CD4-positive, alpha-beta T cell treated with Interleukin-17A for 4 hours (primary cell): ENCODE measurements at places on chromosomes 1 and 21.

- no peak for DNase-seq
Measured at GRCh38 chr21:34576041-34576511, 38.8 kb downstream of the RCAN1 start.

- DNase-seq, result no peak
Measured at GRCh38 chr1:43015269-43015668, 56.6 kb upstream of the SLC2A1 start.

- DNase-seq, result no peak
Measured at GRCh38 chr1:2943686-2944260, 77.5 kb upstream of the ACTRT2 start.

DNA sequence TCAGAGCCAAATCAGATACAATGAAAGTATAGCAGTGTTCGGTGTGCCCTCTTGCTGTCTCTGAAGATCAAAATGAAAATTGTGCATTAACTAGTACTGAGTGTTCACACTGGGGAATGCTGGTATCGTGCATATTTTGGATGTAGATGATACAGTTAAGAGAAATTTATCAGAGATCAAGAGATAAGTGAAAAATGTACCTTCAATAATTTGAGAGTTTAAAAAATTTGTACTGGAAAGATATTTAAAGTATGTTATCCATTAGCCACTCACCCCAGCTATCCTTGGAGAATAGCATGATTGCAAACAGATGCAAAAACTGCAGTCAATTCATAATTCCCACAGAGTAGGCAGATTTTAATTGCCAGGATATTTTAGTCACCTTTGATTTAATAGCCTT, 56.4 kb downstream of the GREM2 start:
- DNase-seq, result no peak

DNA sequence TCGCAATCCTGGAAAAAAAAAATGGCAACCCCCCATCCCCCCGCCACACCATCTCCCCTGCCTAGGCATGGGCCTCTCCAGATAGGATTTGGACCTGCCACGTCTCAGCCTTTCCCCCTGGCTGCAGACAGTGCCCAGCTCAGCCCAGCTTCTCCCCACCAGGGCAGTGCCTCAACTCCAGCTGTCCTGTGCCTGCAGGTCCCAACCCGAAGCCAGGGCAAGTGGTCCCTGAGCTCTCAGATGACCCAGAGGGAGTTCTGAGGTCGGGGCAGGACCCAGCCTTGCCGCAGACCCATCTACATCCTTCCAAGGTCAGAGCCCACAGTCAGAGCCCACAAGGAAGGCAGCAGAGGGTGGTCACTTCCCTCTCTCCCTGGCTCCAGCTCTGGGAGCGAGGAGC, 86.7 kb upstream of the POU3F1 start:
- no peak for DNase-seq

GRCh38 chr21:46142582-46143473, 12.6 kb downstream of the FTCD start:
- no peak for DNase-seq

DNA sequence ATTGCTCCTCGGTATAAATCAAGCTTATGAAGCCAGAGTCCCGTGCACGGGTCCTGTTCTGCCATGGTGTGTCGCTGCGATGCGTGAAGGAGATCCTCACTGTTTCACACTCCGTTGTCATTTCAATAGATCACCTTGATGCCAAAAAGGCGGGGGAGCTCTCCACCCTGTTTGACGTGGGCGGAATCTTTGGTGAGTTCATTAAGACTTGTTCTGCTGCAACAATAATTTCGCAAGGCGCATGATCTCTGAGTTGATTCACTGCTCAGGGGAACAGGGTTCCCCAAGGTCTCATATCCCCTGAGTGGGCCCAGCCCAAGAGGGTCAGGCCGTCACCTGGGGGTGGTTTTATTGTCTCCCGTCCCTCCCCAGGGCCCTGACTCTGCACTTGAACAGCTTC, 50.0 kb downstream of the SLC37A1 start:
- no peak for DNase-seq

GRCh38 chr1:66282891-66283621, 250.9 kb upstream of the SGIP1 start:
- DNase-seq, result no peak

DNA sequence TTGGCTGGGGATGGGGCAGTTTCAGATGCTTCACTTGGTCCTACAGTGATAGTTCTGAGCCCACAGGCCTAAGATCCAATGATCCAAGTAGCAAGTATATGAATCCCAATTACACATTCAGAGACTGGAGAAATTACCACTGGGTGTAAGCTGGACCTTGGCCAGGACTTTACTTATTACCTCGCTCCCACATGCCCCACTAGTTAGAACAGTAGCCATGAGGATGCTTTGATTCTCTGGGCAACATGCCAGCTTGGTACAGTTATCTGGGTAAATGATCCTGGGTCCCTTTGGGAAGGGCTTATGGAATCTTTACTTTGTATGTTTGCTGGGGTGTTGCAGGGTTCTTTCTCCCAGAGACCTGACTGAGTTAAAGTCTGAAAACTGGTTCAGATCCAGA, 5.0 kb upstream of the FCAMR start:
- DNase-seq, result no peak

- no peak for DNase-seq
Measured at GRCh38 chr1:30036666-30037065, 686.7 kb downstream of the MATN1 start.

DNA sequence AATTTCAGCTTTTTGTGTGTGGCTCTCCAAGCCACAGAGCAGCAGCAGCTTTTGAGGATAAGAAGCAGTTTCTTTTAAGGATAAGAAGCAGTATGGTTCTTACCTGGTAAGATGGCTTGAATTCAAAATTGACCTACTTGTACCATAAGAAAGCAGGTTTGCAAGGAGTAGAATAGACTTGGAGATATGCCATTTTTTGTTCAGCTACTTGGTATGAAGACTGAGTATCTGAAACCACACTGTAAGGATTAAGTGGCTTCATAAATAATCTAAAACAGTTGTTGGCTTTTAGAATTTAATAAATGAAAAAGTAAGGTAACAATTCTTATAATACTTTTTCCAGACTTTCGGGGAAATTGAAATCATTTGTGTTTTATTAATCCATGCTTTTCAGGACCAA, 74.2 kb downstream of the ATF6 start:
- no peak for DNase-seq

DNA sequence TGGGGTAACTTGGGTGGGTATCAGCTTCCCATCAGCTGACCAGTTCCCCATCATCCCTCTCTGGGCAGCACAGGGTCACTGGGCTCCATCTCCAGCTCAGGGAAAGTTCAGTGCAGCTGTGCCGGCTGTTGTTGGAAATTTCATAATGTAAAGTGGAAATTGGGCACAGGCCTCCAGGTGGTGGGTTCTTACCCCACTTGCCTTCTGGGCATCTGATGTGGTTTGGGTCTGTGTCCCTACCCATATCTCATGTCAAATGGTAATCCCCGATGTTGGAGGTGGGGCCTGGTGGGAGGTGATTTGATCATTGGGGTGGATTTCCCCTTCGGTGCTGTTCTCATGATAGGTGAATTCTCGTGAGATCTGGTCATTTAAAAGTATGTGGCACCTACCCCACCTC, 59.7 kb upstream of the PSEN2 start:
- no peak for DNase-seq

DNA sequence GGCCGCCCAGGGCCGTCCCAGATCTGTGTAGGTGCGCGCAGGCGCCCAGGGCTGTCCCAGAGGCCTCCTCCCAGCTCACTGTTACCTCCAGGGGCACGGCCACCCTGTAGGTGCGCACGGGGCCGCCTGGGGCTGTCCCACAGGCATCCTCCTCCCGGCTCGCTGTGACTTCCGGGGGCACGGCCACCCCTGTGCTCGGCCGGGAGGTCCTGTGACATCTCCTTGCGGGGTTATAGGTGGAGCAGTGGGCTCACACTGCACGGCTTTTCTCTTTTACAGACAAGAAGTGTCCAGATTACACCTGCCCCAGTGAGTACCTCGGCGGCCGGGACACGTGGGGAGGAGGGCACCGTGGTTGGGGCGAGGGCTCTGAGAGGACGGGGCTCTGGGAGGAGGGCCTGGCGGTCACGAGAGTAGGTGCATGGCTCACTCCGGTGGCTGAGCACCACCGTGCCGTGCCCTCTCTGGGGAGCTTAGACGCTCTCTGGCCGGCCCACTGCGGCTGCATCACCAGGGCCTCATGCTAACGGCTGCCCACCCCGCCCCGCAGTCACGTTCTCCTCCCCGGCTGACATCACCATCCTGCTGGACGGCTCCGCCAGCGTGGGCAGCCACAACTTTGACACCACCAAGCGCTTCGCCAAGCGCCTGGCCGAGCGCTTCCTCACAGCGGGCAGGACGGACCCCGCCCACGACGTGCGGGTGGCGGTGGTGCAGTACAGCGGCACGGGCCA, 21.4 kb downstream of the COL6A1 start:
- DNase-seq, result no peak

- no peak for DNase-seq
Measured at GRCh38 chr1:199725002-199725565, 302.4 kb upstream of the NR5A2 start.

- no peak for DNase-seq
Measured at GRCh38 chr1:63103682-63104081, 218.7 kb upstream of the FOXD3 start.

DNA sequence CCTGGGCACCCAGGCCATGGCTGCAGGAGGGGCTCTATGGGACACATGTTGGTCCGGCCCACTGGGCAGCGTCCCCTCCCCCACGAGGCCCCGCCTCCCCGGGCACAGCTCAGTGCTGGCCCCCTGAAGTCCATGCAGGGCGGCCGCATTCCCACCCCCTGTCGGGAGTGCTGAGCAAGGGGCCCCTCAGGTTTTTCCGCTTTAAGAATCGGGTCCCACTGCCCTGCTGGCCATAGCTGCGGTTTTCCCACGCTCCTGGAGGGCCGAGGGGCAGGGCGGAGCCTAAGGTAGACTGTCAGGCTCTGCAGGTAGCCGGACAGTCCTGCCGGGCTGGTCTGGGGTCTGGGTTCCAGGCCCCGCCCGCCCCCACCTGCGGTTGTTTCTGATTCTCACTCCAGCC, 43.5 kb upstream of the CCDC27 start:
- no peak for DNase-seq

DNA sequence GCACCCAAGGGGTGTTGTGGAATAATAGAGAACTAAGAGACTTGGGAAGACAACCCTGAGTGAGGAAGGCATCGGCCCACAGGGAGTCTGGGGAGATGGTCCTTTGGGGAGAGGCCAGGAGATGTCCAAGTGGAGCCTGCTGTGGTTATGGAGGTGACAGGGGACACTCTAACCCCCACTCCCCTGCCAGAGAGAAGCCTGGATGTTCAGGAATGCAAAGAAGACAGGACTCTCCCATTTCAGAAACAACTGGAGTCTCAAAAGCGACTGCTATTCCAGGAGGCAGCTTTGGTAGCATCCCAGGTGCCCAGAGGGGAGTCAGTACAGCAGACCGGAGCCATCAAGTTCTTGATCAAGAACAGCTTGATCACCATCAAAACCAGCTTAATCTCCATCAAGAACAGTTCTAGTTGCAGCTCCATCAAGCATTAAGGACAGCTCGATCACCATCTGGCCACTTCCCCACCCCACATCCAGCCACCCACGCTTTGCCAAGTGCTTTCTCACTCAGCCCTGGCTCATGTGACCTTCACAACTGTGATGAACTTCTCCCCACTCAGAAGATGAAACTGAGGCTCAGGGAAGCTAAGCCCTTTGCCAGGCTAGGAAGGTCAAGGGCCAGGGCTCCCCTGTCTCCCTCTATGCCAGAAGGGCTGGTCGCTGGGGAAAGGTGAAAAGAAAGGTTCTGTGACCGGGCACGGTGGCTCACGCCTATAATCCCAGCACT, 743 bp downstream of the CD52 start:
- DNase-seq, result peak; percentile 54

DNA sequence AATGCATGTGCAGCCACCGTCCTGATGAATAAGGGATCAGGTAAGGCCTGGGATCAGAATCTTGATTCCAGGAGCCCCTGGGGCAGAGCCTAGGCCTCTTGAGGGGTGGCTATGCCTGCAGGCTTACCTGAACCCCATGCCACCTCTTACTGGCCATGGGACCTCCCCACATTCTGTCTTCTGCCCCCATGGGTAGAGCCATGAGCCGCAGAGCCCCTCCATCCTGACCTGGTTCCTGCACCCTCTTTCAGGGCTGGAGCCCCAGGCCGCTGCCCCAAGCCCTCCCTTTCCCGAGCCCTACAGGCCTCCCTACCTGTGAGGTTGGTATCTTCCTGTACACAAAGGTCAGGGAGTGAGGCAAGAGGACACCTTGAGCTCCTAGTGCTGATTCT, 120.8 kb downstream of the DMRTB1 start:
- no peak for DNase-seq

GRCh38 chr1:186183219-186183618, 191.8 kb downstream of the TPR start:
- no peak for DNase-seq

GRCh38 chr1:220691053-220691684, 1.0 kb downstream of the C1orf115 start:
- DNase-seq, result no peak

DNA sequence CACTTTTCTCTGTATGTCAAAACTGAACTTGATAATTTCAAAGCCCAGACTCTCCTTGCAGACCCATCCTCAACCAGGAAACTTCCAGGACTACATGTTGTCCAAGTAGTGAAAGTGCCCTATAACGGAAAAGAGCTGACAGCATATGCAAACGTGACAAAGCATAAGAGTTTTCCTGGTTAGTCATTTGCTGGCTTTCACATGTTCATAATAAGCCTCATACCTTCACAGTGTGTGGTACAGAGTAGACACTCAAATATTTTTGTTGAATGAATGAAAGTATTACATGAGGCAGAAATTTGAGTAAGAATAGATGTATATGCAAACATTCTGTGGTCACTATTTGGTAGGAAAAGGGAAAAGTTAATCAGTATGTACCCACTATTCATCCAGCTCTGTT, 473.3 kb downstream of the MRPL39 start:
- no peak for DNase-seq

GRCh38 chr1:101357444-101357986, 120.7 kb downstream of the S1PR1 start:
- peak; percentile 80 for DNase-seq

DNA sequence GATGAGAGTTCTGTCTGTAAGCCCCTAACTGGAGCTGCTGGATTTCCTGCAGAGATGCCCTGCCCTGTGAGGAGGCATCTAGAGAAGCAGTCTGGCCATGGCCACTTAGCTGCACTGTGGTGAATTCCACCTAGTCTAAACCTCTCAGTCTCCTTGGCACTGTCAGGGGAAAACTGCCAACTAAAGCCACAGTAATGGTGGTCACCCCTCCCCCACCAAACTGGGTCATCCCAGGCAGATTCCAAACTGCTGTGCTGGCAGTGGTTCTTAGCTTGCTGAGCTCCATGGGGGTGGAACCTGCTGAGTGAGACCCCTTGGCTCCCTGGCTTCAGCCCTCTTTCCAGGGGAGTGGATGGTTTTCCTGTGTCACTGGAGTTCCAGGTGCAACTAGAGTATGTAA, 740.6 kb downstream of the RWDD3 start:
- no peak for DNase-seq

- no peak for DNase-seq
Measured at GRCh38 chr1:183882335-183883167, 77.6 kb downstream of the RGL1 start.

GRCh38 chr1:241219449-241219848, 137.6 kb downstream of the RGS7 start:
- no peak for DNase-seq

GRCh38 chr1:61420909-61421835, 303.8 kb downstream of the TM2D1 start:
- no peak for DNase-seq
